ENCODE measurements at places on chromosomes 2 and 18.
A peak's percentile ranks its signal among the peaks of the same experiment; 100 is the strongest.

- no peak for DNase-seq
These were observed 450.1 kb downstream of the LPIN1 start for GRCh38 chr2:12196495-12196894.

DNA sequence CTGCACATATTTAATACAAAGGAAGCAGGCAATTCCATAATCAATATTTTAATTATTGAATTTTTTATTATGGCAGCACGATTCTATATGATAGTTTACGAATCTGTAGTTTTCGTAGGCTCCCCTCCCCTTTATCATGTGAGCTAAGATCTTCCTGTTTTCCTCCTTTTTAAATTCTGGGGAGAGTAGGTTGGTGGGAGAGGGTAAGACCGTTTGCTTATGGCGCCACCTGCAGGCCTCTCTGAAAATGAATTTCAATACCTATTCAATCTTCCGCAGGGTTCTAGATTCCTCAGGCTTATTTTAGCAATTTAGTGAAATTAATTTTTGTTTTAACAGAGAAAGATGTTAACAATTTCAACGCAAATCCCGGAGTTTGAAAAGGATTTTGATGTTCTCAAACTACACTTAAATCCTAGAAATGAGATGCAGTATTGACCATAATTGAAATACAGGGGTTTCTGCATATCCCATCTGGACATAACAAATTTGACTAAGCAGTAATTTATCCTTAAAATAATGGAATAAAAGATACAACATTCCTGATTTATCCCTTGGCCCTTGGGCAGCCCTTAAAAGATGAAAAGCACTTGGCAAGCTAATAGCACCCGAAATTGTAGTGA is 12.8 kb upstream of the GBX2 start:
- peak; percentile 85 for DNase-seq

GRCh38 chr2:220785178-220785577 is 786.9 kb downstream of the EPHA4 start:
- no peak for DNase-seq

GRCh38 chr2:73141896-73142295 is 29.1 kb upstream of the RAB11FIP5 start:
- no peak for DNase-seq

- no peak for DNase-seq
These were observed 42.2 kb upstream of the EPHA4 start for GRCh38 chr2:221614274-221614673.

GRCh38 chr2:109497463-109497862 is 116.3 kb downstream of the SEPTIN10 start:
- no peak for DNase-seq

All from HuH-7 (cell line).